ENCODE measurements at places on chromosomes 13 and 19.

DNA sequence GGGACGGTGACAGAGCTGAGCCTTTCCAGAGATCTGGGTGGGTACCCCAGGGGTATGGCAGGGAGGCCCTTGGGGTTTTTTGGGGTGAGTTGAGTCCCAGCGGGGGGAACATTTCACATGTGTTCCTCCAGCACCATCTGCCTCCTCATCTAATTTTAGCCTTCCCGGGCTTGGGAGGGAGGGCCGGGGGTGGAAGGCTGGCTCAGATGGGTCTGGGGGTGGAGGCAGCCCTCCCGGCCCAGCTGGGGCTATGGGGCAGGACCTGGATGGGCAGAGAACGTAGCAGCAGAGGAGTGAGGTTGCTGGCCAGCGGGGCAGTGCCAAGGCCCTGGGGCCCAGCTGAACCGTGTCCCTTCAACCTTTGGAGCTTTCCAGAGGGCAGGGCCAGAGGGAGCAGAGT lies 23.5 kb downstream of the ADGRL1 start:
- no peak for DNase-seq

- DNase-seq: no peak
These were observed 1.0 kb downstream of the GPC5 start for GRCh38 chr13:91399189-91400062.

DNA sequence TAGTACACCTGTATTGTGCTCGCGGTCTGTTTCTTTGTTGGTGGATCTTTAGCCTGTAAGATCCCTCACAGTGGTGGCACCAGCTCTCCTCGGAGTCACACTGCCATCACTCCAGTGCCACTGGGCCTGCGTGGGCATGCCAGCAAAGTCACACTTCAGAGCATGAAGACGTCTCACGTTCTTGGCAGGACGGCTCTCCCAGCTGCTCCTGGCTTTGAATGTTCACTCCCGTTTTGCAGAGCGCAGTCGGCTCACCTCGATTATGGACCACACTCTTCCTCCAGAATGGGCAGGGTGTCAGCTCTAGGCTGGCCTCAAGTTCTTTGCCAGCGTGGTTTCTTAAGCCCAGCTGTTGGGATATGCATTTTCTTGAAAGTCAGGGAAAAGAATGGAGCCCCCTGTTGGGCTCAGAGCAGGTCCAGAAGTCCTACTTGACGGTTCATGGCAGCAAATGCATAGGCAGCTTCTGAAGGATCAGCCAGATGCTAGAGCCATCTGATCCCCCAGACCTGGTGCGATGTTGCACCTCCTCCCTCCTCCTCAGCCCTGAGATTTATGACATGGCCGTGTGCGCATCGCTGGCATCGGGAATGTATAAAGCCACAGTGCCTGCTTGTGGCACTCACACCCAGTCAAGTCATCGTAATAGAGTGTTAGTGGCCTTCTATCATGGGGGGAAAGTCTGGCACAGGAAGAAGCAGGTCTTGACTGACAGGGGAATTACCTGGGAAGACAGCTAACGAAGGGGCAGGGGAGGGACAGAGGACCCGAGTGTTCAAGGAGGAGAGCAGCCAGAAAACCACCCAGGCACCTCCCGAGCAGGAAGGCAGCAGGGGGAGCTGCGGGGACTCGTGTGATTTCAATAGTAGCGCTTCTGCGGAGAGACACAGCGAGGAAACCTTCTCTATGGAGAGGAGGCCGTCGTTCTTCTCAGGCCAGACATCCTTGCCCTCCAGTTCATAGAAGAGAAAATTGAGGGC lies 40.2 kb upstream of the NPAS1 start:
- no peak for DNase-seq

DNA sequence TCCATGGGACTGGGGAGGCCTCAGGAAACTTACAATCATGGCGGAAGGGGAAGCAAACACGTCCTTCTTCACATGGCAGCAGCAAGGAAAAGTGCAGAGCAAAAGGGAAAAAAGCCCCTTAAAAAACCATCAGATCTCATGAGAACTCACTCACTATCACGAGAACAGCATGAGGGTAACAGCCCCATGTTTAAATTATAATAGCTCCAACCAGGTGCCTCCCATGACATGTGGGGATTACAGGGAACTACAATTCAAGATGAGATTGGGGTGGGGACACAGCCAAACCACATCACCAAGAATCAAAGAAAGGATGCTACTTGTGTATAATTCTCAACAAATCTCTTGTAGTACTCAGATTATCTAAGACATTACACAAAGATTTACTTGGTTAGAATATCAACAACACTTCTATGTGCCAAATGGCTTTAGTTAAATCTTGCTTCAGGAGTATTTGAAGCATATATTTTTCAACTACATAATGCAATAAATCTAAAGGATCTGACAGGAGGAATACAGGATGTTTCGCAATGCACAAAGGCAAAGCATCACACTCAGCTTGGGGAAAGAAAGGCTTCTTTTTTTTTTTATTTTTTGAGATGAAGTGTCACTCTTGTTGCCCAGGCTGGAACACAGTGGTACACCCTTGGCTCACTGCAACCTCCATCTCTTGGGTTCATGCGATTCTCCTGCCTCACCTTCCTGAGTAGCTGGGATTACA lies 180.0 kb downstream of the LHFPL6 start:
- no peak for DNase-seq

GRCh38 chr13:37349916-37350315 lies 244.5 kb upstream of the CSNK1A1L start:
- no peak for DNase-seq

DNA sequence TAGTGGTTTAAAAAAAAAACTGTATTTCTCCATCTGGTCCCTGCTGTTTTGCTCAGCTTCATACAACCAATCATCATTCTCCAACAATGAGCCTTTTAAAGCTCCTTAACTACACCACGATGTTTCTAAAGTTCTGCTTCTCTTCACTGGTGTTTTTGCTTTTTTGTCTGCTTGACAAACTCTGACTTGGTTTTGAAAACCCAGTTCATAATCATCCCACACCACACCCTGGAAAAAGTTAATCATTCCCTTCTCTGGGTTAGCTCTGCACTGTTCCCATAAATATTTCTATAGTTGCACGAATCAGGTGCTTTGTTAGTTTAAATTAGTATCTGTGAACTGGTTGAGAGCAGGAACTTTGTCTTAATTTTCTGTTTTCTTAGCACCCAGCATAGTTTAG lies 217.1 kb downstream of the ENOX1 start:
- no peak for DNase-seq

- peak; percentile 64 for DNase-seq
These were observed 7.2 kb downstream of the AXL start for GRCh38 chr19:41226053-41226873.

DNA sequence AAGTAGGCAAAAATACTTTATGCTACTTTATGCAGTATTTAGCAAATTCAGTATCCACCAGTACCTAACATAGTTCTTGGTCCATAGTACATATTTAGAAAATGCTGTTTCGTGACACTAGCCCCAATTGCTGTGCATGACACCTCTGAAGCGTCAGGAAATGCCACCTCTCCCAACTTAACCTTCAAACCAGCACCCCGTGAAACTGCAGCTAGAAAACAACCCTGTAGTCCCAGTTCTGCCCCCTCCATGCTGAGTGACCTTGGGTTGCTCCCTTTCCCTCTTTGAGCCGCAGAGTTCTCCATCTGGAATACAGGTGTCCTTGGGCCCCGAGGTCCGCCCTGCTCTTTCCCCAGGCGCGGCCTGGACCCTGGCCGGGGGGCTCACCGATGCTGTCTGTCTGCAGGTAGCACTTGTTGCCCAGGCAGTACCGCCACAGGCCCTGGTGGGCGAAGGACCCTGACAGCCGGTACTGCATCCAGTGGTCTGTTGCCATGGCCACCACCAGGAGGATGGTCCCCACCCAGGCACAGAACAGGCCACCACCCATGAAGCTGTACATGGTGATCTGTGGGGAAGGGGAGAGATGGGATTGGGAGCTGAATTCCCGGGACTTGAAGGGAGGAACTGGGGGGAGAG lies 773 bp downstream of the LIM2 start:
- no peak for DNase-seq

GRCh38 chr13:102530751-102531150 lies 66.0 kb upstream of the TPP2 start:
- no peak for DNase-seq

GRCh38 chr13:51158880-51159518 lies 47.9 kb upstream of the C13orf42 start:
- DNase-seq: no peak

DNA sequence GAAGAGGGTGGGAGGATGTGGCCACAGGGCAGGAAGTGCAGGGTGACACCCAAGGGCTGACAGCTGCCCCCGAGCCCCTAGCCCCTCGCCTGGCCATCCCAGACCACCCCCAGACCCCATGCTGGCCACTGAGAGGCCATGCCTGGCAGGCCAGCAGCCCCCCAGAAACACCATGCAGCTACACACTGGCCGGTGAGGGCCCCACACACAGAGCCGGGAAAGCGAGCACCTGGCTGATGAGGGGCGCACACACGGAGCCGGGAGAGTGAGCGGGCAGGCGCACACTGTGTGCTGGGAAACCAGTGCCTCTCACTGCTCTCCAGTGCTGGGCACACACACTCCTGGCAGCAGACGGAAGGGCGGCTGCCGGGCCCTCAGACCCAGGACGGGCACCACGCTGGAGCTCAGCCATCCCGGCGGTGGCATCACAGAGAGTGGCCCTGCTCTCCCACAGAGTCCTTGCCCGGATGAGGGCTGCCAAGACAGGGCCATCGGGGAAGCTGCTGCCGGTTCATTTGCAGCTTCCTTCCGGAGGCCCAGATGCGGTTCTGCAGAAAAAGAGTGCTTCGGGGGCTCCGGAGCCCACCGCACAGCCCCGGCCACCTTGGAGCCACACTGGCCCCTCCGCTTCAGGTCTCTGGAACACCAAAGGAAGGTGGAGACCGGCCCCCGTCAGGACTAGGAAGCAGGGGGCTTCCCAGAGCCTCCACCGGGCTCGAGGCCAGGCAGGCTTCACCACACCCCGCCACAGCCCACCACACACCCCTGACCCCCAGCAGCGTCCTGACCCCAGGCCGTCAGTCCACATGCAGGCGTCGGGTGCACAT lies 76.4 kb downstream of the SPACA7 start:
- DNase-seq: no peak

- DNase-seq: no peak
These were observed 19.1 kb upstream of the TEX101 start for GRCh38 chr19:43395561-43395960.

DNA sequence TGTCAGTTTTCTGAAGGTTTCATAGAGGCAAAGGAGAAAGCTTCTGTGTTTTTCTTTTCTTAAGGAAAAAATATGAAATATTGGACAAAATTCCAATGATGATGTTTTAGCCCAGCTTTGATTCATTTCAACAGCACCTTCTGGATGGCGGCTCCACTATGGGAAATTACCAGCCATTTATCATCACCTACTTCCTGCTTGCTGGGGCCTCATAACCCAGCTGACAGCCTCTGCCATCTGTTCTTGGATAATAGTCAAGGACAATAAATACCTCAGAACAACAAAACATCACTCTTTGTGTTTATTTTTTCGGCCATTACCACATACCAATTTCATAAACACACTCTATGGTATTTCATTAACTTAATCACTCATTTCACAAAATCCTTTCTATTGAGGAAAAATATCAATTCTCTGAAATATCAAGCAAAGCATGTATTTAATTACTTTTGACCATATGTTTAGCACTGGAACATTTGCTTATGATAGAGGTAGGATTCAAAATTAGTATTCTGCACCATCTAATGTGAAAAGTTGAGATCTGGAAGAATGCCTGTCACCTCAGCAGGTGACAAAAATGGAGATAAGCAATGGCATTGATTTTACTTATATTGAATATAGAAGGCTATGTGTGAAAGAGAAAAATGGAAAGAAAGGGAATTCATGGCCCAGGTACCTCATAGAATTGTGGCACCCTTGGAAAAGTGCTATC lies 629.7 kb downstream of the LIG4 start:
- DNase-seq: no peak

DNA sequence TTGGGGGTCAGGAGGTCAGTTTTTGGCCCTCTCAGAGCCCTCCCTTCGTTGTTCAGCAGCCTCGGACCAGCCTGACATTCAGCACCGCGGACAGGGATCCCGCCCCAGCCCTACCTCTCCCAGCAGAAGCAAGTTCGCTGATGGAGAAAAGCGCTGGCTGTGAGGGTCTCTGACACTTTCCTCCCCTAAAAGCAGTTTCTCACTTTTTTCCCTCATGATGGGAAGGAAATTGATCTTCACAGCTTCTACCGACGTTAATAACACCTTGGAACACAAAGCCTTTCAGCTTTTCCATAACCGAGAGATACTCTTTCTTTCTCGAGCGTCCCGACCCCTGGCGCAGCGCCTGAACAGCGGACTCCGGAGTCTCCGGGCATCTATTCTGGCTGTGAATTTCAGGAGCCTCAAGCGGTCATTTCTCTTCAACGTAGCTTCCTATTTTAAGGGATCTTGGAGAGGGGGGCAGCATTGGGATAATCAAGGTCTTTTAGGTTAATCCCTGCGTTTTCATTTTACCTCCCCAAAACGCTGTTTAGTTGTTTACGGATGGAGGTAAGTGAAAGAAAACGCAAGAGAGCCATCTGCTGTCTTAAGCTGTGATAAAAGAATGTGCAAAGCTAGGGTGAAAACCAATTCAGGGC lies 467.2 kb downstream of the ITGBL1 start:
- no peak for DNase-seq

- DNase-seq: no peak
These were observed 14.5 kb upstream of the CEACAM1 start for GRCh38 chr19:42542791-42543190.

DNA sequence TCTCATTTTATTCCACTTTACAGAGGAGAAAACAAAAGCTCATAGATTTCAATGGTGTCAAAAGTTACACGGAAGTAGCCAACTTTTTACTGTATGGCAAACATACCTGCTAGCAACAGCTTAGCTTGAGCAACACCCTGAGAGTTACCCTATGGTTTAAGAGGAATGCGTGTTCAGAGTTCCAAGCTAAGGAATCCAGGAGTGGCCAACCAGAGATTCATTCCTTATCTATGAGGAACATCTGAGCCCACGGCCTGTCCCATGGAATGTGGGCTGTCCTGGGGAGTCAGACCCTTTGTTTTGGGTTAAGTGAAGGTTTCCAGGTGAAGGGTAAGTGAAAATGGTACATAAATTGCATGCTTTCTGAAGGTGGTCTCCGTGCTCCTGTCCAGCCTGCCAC lies 67.5 kb downstream of the STARD13 start:
- DNase-seq: no peak

DNA sequence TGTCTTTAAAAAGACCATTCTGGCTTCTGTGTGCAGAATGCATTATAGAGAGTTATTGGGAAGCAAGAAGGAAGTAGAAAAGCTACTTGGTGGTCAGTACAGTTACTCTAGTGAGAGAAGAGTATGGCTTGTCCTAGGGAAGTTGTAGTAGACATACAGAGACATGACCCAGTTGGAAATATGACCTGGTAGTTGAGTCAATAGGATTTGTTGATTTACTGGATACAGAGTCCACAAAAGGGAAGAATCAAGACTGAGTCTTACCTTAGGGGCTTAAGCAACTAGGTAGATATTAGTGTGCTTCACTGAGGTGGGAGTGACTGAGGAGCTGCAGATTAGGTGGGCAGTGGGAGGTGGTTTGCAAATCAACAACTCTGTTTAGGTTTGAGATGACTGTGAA lies 48.8 kb downstream of the RASL11A start:
- DNase-seq: no peak
